Foreskin keratinocyte (primary cell): ENCODE measurements at places on chromosomes 7 and 10. TPM values are rescaled to one million over a fixed set of nuclear protein-coding genes. Genes with fewer than 3 reads are reported as not detected.
A peak's percentile ranks its signal among the peaks of the same experiment; 100 is the strongest.

GRCh38 chr10:16909271-16909767, 92.1 kb upstream of the RSU1 start:
- DNase-seq = no peak

GRCh38 chr10:3485057-3485686, 299.8 kb downstream of the KLF6 start:
- no peak for DNase-seq

DNA sequence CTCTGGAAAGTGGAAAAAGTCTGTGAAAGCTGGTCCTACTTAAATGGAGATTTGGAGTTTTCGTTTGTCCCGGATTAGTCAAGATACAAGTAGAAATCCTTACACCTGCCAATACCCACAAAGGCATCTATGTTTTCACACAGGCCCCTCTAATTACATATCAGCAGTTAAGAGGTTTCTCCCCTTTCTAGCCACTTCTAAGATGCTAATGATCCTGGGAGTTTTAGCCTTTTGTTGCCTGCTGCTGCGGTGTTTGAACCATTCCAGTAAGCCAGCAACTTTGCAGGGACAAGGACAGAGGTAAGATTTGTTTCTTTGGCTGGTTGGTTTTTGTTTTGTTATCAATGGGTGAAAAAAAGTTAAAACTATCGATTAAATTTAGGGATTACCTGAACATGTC, 5.8 kb upstream of the C1QL3 start:
- DNase-seq = no peak

GRCh38 chr7:73341877-73342276, 13.9 kb downstream of the FKBP6 start:
- DNase-seq = no peak

- DNase-seq = no peak
Observed at GRCh38 chr10:71921324-71922027, 42.7 kb upstream of the CHST3 start.

- no peak for DNase-seq
Observed at GRCh38 chr10:103062854-103063590, 130.1 kb downstream of the NT5C2 start.

GRCh38 chr7:142568435-142569097, 180.7 kb upstream of the PRSS1 start:
- DNase-seq = no peak

GRCh38 chr7:106731187-106731586, 70.2 kb upstream of the CCDC71L start:
- DNase-seq = no peak

- no peak for DNase-seq
Observed at GRCh38 chr7:47962262-47962661, 14.0 kb upstream of the PKD1L1 start.

DNA sequence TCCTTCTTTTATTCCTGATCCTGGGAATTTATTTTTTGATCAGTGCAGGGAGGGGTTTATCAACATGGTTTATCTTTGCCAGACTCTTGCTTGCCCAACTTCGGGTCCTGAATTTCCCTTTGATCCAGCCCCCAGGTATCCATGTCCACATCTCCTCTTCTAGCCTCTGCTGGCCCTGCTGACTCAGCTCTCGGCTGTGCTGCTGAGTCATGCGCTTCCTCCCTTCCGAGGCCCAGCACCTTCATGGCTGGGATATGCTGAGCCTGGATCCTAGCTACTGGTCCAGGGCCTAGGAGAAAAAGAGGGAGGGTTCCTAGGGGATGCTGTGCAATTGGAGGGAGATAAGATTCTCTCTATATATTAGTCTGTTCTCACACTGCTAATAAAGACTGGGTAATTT, 380.7 kb upstream of the SHH start:
- DNase-seq = no peak

- peak; percentile 48 for DNase-seq
Observed at GRCh38 chr7:18407385-18407784, 88.2 kb upstream of the HDAC9 start.

DNA sequence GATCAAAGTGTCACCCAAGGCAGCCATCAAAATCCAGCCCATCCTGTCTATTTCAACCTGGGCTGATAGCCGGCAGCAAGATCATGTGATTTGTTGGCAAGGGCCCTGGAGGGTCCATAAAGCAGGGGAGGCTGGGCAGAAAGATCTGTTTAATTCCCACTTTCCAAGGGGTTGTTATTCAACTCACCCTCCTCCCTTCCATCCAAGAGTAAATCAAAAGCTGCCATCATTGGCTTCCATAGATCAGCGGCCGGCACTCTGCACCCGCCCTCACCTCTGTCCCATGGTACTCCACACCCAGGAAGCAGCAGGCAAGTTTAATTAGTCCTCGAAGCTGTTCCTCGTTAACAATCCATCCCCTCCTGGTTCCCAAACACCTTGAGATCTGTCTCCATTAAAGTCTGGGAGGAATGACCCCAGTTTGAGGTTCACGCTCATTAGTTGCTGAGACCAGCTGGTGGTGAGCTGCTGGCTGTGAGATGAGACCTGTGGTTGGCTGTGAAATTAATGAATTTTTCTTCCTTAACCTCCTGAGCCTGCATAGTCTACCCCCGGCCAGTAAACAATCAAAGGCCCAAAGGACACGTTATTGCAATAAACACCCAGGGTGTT, 120.6 kb upstream of the CHST15 start:
- DNase-seq = no peak

- no peak for DNase-seq
Observed at GRCh38 chr10:124160176-124160575, 66.8 kb upstream of the CHST15 start.

- DNase-seq = no peak
Observed at GRCh38 chr7:32039000-32039756, 31.0 kb downstream of the PDE1C start.

DNA sequence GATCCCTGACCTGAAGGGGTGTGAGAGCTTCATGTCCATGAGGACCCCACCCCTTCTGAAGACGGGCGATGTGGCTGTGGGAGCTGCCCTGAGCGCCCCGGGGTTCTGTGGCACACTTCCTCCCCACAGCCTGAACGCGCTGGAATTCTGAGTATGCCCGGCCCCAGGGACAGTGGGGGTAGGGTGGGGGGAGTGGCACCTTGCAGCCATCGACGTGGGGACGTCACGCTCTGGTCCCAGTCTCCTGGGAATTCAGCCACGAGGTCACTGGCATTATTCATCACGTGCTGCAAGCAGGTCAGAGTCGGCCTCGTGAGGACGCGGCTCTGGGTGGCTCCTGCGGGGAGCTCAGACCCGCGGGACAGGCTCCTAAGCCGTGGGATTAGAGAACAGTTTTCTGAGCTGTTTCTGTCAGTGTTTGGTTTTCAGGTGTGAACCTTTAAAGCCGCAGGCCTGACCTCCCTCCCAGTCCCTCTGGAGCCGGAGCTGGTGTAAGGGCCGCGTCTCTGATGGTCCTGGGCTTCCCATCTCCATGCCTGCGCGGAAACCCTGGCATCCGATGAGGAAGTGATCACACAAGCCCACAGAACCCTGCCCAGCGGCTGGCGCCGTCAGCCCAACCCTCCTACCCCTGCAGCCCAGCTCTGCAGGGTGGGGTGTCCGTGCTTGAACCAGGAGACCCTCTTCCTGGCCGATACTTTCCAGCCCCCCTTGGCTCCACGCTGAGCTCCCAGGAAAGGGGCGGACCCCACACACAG, 16.1 kb downstream of the GPR146 start:
- DNase-seq = no peak

DNA sequence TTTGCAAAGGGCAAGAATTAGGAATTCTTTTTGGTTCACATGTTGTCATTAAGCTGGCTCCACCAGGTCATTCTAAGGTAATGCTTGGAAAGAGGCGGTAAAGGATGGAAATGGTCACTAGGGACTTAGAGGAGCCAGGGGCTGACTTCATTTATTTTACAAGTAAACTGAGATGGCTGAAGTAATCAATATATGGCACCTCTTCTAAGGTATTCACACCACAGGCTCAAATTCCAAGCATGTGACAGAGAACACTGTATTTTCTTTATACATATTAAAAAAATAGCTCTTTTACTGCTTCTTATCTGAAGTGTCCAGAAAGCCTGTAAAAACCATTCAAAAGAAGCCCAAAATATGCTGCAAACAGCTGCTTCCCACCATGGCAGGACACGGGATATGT, 239.0 kb downstream of the GLI3 start:
- DNase-seq = no peak

DNA sequence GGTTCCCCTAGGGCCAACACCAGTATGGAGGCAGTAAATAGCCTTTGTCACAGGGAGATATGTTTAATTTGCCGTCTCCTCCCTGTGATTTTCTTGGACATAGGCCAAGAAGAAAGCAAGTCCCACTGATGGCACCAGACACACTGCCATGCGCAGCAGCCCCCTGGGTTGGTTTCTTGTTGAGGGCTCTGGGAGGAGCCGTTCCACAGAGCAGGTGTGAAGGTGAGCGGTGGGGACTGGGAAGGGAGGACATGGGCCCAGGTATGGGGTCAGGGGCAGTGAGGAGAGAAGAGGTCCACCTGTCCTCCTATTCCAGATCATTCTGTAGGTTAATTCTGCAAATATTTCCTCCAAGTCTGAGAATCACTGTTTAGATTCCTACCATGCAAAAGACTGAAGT, 376.1 kb downstream of the PLXNA4 start:
- no peak for DNase-seq

DNA sequence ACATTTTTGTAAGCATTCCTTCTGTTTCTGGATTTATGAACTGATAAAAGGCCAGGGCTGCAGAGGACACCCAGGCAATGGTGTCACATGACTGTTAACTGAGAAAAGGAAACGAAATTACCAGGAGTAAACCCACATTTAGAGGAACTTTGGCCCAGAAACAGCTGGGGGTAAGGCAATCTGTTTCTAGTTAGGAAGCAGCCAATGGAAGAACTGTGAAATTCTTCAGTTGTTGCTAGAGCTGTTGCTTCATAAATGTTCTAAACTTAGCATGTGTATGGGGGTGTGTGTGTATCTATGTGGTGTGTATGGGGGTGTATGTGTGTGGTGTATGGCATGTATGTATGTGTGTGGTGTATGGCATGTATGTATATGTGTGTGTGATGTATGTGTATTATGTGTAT, 11.8 kb upstream of the PDCD4 start:
- DNase-seq = no peak

GRCh38 chr10:98516352-98516751, 69.6 kb upstream of the HPS1 start:
- DNase-seq = no peak

GRCh38 chr7:130364451-130364850, 15.8 kb upstream of the CPA1 start:
- no peak for DNase-seq

- no peak for DNase-seq
Observed at GRCh38 chr10:113454341-113455061, 98.4 kb upstream of the HABP2 start.

GRCh38 chr10:76769582-76769981, 868.0 kb downstream of the KCNMA1 start:
- DNase-seq = no peak

GRCh38 chr10:12685261-12686058, 316.1 kb downstream of the CCDC3 start:
- no peak for DNase-seq

DNA sequence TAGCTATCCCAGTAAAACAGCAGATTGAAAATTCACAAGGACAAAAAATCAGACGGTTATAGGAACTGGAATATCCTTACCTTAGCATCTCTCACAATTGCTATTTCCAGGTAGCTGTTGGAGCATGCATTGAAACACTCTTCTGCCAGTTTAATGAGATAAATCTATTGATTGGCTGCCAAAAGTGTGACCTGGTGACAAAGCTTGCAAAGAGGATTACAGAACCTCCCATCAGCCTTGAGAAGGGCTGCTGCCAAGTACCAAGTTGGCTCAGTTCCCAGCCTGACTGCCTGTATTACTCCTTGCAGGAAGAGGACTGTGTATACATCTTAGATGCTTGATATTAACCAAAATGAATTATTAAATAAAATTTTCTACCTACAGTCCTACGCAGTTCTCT, 5.1 kb downstream of the PRLHR start:
- DNase-seq = peak; percentile 34

- DNase-seq = no peak
Observed at GRCh38 chr10:131211965-131212619, 99.4 kb downstream of the TCERG1L start.

- DNase-seq = peak; percentile 69
Observed at GRCh38 chr10:60747817-60748469, 30.3 kb upstream of the CDK1 start.

- no peak for DNase-seq
Observed at GRCh38 chr10:75037171-75038153, 74.0 kb upstream of the SAMD8 start.

- DNase-seq = no peak
Observed at GRCh38 chr10:92238054-92238585, 52.8 kb downstream of the CPEB3 start.

- DNase-seq = no peak
Observed at GRCh38 chr10:90857635-90858460, at the start of gene HTR7. Gene HTR7, minus strand, starts transcription at chr10:90858039. Its CDS starts 368 bp downstream, at chr10:90857671.

GRCh38 chr7:142770661-142771352, at the start of gene PRSS2:
Gene PRSS2, plus strand, starts transcription at chr7:142770970. Its CDS starts 13 bp downstream, at chr7:142770983.
- no peak for DNase-seq

DENND2A gene
- total RNA-seq = 1.1 and 3.0 TPM in 2 replicates

SFTPD gene
- total RNA-seq = 0.07 TPM in 1 of 2 replicates, not detected in the other

MYPN gene
- 0.03 TPM in 1 of 2 replicates, not detected in the other for total RNA-seq

ACTL6B gene
- total RNA-seq = not detected in 2 replicates

MUC3A gene
- total RNA-seq = 0.17 and 0.18 TPM in 2 replicates

MYH16 gene
- total RNA-seq = 1.3 and 2.6 TPM in 2 replicates

PPIA gene
- total RNA-seq = 4,179 and 4,396 TPM in 2 replicates

AKR1C4 gene
- total RNA-seq = not detected in 2 replicates

SKIDA1 gene
- 0.32 and 0.51 TPM in 2 replicates for total RNA-seq

LMOD2 gene
- total RNA-seq = not detected in 2 replicates
